ENCODE measurements at places on chromosomes 6 and 20. TPM values are rescaled to one million over a fixed set of nuclear protein-coding genes. Genes with fewer than 3 reads are reported as not detected.

The ANKRD6 gene
- polyA plus RNA-seq, result 3.1 TPM

DNA sequence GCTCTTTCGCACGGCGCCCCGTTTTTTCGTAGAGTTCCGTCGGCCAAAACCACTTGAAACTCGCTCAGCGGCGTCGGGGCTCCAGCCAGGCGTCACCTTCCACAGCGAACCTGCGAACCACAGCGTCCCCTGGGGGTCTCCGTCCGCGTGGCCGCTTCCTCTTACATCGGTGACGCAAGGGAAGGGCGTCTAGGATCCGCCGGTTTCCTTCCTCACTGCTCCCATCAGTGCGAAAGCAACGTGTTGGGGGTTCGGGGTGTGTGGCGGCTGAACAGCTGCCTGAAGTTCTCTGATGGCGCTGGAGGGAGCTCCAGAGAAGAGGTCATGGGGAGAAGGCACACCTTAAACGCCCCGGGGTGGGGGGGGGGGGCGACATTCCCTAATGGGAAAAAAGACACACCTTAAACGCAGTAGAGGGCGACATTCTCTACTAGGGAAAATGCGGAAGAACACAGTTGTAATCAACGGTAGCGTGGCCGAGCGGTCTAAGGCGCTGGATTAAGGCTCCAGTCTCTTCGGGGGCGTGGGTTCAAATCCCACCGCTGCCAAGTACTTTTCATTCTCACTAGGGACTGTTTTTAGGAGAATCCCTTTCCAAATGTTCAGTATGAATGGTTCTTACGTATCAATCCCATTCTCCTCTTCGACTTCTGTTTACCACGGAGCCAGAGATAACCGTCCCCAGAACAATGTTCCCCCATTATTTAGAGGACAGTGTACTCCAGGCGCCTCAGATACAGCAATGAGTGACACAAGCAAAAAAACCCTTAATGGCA lies 16.4 kb downstream of the ZNF311 start:
- H3K4me1 ChIP-seq, result peaks cover 10% of the 10 kb centered on the region
- peak; percentile 47 for DNase-seq
- H3K36me3 ChIP-seq, result no peaks in the 10 kb centered on the region
- peak overlapping the region; percentile 72 for H3K4me3 ChIP-seq

DNA sequence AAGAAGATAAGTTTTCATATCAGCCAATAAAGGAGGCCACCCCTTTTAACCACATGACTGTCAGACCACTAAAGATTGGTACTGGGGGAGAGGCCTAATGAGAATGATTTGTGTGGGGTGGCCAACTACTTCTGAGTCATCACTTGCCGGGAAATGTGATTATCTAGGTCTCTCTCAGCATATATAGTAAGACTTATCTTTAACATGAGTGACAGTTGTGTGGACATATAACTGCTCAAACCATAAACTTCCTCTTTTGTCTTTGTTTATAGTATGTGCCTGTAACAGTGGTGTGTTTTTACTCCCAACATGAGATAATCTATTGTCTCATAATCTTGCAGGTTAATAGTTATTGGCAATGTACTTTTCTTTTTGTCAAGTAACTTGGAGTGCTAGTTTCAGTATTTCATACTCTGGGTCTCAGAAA lies 312.4 kb downstream of the CDKAL1 start:
- peaks cover 4% of the 10 kb centered on the region for H3K4me1 ChIP-seq
- peaks cover 38% of the 10 kb centered on the region for H3K36me3 ChIP-seq
- no peak for DNase-seq
- no peak overlapping the region for H3K4me3 ChIP-seq
- H3K27ac ChIP-seq, result no peak overlapping the region
- H3K27me3 ChIP-seq, result no peaks in the 10 kb centered on the region

DNA sequence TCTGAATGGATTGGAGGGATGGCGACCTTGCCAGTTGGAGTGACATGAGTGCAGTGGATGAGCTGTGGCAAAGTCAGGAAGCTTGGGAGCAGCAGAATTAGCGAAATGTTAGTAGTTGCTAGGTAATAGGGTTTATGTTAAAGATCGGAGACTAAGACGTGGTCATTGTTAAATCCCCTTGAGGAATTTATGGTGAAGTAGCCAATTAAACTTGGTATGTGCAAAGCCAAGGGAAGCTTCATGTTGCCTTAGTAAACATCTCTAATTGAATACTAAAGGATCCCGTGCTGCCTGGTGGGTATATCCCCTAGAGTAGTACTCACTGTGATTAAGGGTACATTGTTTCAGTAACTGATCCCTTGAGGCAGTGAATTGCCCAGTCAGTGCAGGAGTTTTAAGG lies 106.0 kb downstream of the PRIM2 start:
- H3K36me3 ChIP-seq, result no peaks in the 10 kb centered on the region
- no peak overlapping the region for H3K27ac ChIP-seq
- no peak overlapping the region for H3K4me3 ChIP-seq
- DNase-seq, result no peak

DNA sequence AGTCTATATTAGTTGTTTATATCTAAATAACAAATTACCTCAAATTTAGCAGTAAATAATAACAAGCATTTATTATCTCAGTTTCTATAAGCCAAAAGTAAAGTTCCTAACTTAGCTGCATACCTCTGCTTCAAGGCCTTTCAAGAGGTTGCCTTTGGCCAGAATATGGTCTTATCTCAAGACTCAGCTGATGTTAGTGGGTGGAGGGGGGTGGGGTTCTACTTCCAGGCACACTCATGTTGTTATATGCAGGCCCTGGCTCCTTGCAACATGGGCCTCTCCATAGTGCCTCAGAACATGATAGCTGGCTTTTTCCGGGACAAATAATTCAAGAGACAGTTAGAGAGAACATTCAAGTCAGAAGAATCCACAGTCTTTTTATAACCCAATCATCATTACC lies 266.0 kb downstream of the ADGRB3 start:
- H3K4me1 ChIP-seq, result no peaks in the 10 kb centered on the region
- H3K4me3 ChIP-seq, result no peak overlapping the region
- no peak overlapping the region for H3K27ac ChIP-seq
- no peaks in the 10 kb centered on the region for H3K36me3 ChIP-seq

DNA sequence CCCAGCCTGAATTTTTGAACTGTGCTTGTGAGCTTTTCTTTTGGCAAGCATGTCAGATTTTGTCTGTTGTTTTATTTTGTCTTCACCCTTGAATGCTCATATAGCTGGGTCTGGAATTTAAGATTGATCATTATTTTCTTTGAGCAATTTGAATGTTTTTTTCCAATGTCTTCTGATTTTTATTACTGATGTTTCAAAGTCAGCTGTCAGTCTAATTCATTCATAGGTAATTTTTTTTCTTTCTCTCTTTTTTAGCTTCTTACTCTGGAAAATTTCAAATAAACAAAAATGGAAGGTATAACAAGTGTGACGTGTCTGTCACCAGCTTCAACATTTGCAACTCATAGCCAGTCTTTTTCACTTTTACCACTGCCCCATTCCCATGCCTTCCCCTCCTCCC lies 15.1 kb downstream of the ATRN start:
- no peak for DNase-seq
- no peak overlapping the region for H3K27ac ChIP-seq
- H3K27me3 ChIP-seq, result no peaks in the 10 kb centered on the region

- H3K27ac ChIP-seq, result no peak overlapping the region
- no peaks in the 10 kb centered on the region for H3K36me3 ChIP-seq
Measured at GRCh38 chr6:127199470-127199869, 67.2 kb upstream of the RNF146 start.

DNA sequence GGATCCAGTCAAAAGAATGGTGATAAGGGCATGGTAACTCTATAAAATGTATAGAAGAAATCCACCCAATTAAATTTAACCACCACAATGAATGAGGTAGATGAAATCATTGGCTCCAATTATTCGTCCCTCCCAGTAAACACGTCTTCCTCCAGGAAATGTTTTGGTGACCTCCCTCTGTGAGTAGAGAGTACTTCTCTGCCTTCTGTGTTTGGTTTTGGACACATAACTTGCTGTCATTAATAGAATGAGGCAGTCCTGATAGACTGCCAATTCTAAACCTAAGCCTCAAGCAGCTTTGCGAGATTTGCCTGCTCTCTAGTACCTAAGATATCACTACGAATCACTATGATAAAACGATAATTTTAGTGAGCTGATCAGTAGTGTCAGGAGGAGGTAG lies 632.8 kb downstream of the HDGFL1 start:
- no peak for DNase-seq
- no peak overlapping the region for H3K27ac ChIP-seq
- no peaks in the 10 kb centered on the region for H3K36me3 ChIP-seq
- no peaks in the 10 kb centered on the region for H3K27me3 ChIP-seq
- H3K4me3 ChIP-seq, result no peak overlapping the region

- no peak overlapping the region for H3K4me3 ChIP-seq
- no peaks in the 10 kb centered on the region for H3K36me3 ChIP-seq
- no peaks in the 10 kb centered on the region for H3K27me3 ChIP-seq
Measured at GRCh38 chr6:154056536-154056935, 17.5 kb downstream of the OPRM1 start.

GRCh38 chr6:154689493-154690255 lies 43.5 kb upstream of the SCAF8 start:
- no peak overlapping the region for H3K27ac ChIP-seq
- no peaks in the 10 kb centered on the region for H3K27me3 ChIP-seq
- no peak overlapping the region for H3K4me3 ChIP-seq
- no peaks in the 10 kb centered on the region for H3K4me1 ChIP-seq

DNA sequence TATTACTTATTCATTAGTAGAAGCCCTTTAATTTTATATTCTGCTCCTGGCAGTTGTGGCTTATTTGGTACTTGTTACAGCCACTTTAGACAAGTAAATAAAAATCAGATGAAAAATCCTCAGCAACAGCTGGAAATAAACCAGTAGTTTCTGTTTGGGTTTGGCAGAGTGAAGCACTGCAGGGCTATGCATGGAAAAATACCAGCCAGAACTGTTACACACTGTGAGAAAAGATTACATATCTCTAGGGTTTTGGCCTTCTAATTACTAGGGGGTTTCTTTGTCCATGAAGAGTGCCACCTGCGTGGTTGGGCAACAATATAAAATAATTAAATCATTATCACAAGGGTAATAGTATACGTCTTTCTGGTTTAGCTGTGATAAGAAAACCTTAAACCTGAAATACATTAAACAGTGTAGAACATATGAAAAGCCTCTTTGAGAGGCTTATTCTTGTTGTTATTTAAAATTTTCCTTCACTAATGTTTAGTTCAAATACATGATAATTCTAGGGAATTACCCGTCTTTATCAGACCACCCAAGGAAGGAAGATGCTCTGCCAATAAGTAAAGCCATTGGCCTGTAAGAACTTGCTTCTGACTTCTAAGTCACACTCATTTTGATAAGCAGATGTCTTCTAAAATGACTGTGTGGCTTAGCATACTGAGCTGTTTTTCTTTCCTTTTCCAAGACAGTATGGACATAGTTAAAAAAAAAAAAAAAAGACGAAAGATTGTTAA lies 320.0 kb upstream of the FLRT3 start:
- H3K4me3 ChIP-seq, result no peak overlapping the region
- H3K36me3 ChIP-seq, result no peaks in the 10 kb centered on the region
- DNase-seq, result no peak

The SGK2 gene
- not detected for polyA plus RNA-seq

The C6orf141 gene
- polyA plus RNA-seq, result not detected

GRCh38 chr20:43513931-43514647 lies 6.6 kb downstream of the L3MBTL1 start:
- peaks cover 5% of the 10 kb centered on the region for H3K27me3 ChIP-seq
- peaks cover 24% of the 10 kb centered on the region for H3K4me1 ChIP-seq
- DNase-seq, result peak; percentile 80
- peak overlapping the region; percentile 84 for H3K27ac ChIP-seq
- no peaks in the 10 kb centered on the region for H3K36me3 ChIP-seq
- H3K4me3 ChIP-seq, result peak overlapping the region; percentile 88

- DNase-seq, result no peak
- H3K27me3 ChIP-seq, result peaks cover 26% of the 10 kb centered on the region
- H3K4me1 ChIP-seq, result no peaks in the 10 kb centered on the region
- no peaks in the 10 kb centered on the region for H3K36me3 ChIP-seq
Measured at GRCh38 chr6:8192067-8192466, 89.7 kb upstream of the EEF1E1 start.

- no peak overlapping the region for H3K27ac ChIP-seq
- H3K4me3 ChIP-seq, result no peak overlapping the region
- DNase-seq, result no peak
Measured at GRCh38 chr6:151388236-151388635, 3.1 kb downstream of the ZBTB2 start.

The FOXQ1 gene
- polyA plus RNA-seq, result not detected

DNA sequence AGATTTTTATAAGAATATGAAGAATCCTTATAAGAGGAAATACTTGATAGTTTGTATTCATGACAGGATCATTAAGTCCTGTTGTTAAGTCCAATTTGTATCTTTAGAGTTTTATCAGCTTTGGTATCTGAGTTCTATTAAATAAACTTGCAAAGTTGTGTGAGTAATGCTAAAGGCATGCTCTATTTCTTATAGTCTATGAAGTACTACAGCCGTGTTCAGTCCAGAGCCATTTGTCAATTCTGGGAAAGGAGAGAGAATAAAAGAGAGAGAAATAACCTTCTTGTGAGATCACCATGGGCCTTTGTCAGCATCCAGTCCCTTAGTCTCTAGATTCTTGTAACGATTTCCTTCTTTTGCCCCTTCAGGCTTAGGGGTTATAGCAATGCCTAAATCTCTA lies 181.2 kb upstream of the POU3F2 start:
- H3K27me3 ChIP-seq, result peaks cover 1% of the 10 kb centered on the region
- H3K27ac ChIP-seq, result no peak overlapping the region
- H3K4me1 ChIP-seq, result no peaks in the 10 kb centered on the region
- no peak for DNase-seq

GRCh38 chr20:23873370-23874015 lies 6.1 kb downstream of the CST5 start:
- no peaks in the 10 kb centered on the region for H3K36me3 ChIP-seq
- H3K4me1 ChIP-seq, result peaks cover 15% of the 10 kb centered on the region
- H3K27me3 ChIP-seq, result peaks cover 2% of the 10 kb centered on the region
- no peak overlapping the region for H3K27ac ChIP-seq
- no peak for DNase-seq

The DEFB132 gene
- polyA plus RNA-seq, result not detected

DNA sequence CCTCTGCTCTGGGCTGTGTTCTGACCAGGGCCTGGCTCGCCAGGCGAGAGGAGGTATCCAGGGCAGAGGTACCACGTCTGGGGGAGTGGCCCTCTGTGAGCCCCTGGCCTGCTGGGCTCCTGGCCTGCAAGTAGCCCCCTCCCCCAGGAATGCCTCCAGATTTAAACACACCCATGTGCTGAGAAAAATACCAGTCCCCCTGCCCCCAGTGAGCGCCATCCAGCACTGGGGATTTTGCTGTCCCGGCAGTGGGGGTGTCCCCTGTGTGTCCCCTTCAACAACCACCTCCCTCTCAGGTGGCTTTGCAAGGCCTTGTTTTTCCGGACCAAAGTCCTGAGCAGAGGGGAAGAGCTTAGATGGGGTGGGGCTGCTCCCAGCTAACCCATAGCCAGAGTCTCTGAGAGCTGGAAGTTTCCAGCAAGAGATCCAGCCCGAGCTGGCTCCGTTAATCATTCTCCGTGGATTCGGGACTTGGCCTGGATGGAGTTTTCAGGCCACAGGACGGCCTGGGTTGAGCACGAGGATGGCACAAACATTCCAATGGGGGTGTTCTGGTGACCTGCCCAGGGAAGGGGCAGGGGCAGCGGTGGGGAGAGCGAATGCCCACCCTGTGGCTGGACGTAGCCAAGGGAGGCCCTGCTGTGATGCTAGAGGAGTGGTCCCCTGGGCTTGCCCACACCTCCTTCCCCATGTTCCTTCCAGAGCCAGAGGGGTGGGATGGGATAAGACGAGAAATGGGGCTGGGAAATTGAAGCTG lies 29.0 kb downstream of the PCK1 start:
- H3K27ac ChIP-seq, result no peak overlapping the region
- DNase-seq, result no peak
- no peak overlapping the region for H3K4me3 ChIP-seq
- H3K36me3 ChIP-seq, result no peaks in the 10 kb centered on the region
- H3K4me1 ChIP-seq, result no peaks in the 10 kb centered on the region
- peaks cover 2% of the 10 kb centered on the region for H3K27me3 ChIP-seq

GRCh38 chr6:122063076-122063475 lies 336.4 kb upstream of the HSF2 start:
- H3K27ac ChIP-seq, result no peak overlapping the region
- H3K27me3 ChIP-seq, result peaks cover 4% of the 10 kb centered on the region
- H3K36me3 ChIP-seq, result no peaks in the 10 kb centered on the region
- DNase-seq, result no peak

Measured in naive thymus-derived CD8-positive, alpha-beta T cell (primary cell).